ENCODE measurements at places on chromosomes 4 and X.

- DNase-seq = no peak
These were observed 26.7 kb downstream of the PDS5A start for GRCh38 chr4:39950861-39951481.

- no peak for DNase-seq
These were observed 61.2 kb upstream of the HOPX start for GRCh38 chr4:56742080-56742871.

- DNase-seq = no peak
These were observed 34.6 kb downstream of the TET2 start for GRCh38 chr4:105181259-105181658.

GRCh38 chrX:133726211-133726630, 259.2 kb downstream of the GPC3 start:
- DNase-seq = no peak

GRCh38 chrX:154484255-154485149, 1.9 kb downstream of the UBL4A start:
- no peak for DNase-seq

GRCh38 chrX:10900585-10901289, 210.4 kb upstream of the HCCS start:
- DNase-seq = no peak

DNA sequence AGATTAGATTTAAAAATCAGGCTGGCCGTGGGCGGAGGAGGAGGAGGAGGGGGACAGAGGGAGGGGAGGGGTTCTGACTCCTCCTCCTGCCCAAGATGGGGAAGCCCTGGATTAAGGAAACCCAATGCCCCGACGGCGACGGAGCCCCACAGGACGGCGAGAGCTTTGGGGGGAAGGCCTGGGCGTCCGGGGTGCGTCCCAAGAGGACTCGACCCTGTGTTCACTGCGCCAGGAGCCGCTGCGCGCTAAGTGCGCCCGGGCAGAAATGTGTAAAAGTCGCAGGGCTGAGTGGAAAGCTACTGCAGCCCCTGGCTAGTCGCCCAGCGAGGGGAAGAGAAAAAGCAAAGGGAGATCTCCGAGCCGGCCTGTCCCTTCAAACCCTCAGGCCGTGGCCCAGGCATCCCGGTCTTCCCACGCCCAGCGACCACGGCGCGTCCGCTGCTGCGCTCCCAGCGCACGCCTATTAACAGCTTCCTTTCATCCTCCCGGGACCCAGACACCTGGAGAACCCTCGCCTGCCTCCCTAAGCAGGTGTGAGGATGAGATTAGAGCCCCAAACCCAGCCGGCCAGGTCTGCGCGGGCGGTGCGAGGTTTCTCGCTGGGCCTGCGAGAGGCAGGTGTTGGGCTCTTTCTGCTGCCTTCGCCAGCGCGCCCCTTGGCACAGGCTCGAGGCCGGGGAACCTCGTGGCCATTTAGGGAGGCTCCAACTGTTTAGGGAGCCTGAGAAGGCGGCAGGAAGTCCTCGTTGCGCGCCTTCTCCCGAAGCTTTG, 1.4 kb upstream of the RPS6KA3 start:
- peak; percentile 73 for DNase-seq

Measured in islet precursor cell (in vitro differentiated cells).